ENCODE measurements at places on chromosomes 5 and 9.

DNA sequence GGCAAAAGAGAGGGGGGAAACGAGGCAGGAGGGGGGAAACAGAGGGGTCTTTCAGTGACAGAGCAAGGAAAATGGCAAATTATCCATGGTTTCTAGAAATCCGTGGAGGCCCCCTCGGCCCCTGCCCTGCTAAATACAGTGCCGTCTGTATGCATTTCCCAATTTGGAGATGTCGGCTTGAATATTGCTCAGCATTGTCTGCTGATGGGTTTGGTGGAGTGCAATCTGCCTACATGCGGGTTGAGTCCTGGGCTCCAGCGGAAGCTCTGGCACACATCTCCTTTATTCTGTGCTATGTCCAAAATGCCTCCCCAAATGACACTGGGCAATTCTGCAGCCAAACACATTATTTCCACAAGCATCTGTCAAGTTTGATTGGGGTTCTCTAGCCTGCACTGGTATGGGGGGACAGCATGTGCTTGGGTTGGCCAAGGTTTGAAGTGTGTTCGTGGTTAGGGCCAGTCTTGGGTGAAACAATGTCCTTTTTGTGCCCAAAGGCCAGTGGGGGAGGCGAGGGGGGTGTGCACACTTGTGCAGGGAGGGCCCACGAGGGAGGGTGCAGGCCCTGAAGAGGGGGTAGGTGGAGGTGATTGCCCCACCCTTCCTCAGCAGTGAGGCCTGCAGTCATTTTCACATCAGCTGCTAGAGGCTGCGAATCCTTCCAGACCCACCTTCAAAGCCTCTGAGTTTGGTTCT is 6.2 kb upstream of the NEUROG1 start:
- DNase-seq: no peak

- DNase-seq: no peak
Observed at GRCh38 chr9:35646153-35646532, 4.6 kb downstream of the SIT1 start.

GRCh38 chr9:70392189-70392588 is 22.3 kb downstream of the KLF9 start:
- no peak for DNase-seq

DNA sequence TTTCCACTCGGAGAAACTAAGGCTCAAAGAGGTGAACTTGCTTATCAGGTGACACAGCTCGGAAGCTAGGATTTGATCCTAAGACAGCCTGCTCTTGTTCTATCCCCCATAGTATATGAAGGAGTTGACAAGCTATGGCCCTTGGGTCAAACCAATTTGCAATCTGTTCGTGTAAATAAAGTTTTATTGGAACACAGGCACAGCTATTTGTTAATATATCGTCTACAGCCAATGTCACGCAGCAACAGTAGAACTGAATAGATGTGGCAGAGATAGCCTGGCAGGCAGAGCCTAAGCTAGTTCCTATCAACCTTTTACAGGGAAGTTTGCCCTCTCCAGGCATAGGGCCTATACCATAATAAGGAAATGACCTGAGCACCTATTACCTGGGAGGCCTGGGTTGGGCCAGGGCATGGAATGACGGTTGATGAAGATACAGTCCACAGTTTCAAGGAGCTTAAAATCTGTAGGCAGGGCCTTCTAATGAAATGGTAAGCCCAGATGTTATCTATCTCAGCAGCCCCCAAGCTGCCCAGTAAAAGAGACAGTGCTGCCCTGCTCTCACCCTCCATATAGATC is 179.0 kb downstream of the TTLL11 start:
- DNase-seq: no peak

GRCh38 chr9:121698627-121699570 is 47.5 kb downstream of the DAB2IP start:
- no peak for DNase-seq

GRCh38 chr5:93746406-93747056 is 5.1 kb upstream of the POU5F2 start:
- no peak for DNase-seq

GRCh38 chr9:97293818-97294217 is 13.6 kb upstream of the CCDC180 start:
- DNase-seq: no peak

DNA sequence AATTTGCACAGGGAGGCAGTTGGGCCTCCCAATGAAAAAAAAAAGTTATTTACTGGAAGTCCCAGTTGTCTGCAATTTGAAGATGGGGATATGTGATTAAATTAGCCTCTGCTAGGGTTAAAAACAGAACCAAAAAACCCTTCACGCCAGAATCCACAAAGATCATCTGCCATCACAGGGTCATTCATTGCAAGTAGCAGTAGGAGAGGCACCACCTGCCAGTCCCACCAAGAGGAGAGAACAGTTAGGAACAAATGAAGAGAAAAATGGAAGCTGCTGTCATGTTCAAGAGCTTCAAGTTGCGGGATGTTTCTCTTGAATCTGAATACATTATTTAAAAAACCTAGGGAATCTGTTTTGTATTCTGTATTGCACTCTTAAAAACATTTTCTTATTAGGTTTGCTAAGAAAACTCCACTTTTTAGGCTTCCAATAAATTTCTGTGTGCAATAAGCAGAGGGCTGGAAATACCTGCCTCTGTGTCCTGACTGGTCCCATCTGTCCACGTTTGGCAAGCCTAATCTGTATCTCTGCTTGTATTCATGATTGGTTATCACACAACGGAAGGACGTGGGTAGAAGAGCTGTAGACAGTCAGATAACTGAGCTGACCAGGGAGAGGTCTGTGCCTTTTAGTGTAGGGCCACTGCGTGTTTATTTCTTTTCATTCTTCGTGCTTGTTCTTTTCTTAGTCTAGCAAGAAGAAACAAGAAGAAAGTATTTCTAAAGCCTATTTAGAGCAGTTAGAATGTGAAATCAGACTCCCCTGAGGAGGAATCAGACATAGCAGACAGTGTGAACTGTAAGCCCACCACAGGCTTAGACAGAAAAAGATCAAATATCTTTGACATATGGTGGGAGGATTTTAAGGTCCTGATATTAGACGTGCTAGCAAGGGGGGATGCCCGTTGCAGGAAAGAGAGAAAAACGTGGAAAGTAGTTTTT is 630.6 kb upstream of the SEMA6A start:
- DNase-seq: no peak

- no peak for DNase-seq
Observed at GRCh38 chr5:67824852-67825251, 390.7 kb upstream of the PIK3R1 start.

DNA sequence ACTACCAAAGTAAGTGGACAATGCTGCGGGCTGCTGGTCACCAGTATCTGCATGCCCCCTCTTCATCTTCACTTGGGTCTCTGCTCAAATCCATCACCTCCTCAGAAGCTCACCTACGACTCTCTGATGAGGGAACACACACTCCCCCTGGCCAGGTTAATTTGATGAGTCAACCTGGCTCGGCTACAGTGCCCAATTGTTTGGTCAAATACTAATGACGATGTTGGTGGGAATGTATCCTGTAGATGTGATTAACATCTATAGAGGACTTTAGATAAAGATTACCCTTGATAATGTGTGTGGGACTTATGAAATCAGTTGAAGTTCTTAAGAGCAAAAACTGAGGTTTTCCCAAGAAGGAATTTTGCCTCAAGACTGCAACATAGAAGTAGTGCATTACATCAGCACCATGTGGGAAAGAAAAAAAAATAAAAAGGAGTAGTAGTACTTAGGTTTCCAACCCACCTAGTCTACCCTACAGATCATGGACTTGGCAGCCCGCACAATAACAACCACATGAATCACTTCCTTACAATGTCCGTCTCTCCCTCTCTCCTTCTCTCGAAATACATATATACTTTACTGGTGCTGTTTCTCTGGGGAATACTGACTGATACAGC is 467.3 kb downstream of the DNAH5 start:
- DNase-seq: no peak

- DNase-seq: no peak
Observed at GRCh38 chr5:78670701-78671269, 22.2 kb upstream of the LHFPL2 start.

GRCh38 chr9:107872457-107873192 is 383.1 kb upstream of the KLF4 start:
- no peak for DNase-seq

DNA sequence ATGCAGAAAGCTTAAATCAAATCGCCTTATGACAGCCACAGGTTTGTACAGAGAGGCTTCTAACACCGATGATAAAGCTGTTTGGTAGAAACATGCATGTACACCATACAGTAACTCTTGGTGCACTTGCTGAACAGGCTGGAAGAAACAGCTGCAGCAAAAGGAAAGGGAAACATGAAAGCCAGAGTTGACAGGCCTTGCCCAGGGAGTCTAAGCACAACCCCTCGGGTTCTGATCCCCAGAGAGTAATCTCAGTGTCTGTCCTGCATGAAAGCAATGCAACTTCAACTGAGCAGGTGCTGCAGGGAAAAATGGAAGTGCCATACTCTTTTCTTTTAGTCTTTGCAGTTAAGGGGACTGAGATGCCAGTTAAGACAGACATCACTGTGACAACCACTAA is 419.9 kb downstream of the BNC2 start:
- DNase-seq: no peak

GRCh38 chr5:91271999-91272398 is 111.1 kb downstream of the ARRDC3 start:
- no peak for DNase-seq

- DNase-seq: no peak
Observed at GRCh38 chr9:111838439-111838838, 43.7 kb upstream of the SHOC1 start.

GRCh38 chr9:100856238-100856637 is 172.3 kb upstream of the PLPPR1 start:
- no peak for DNase-seq

GRCh38 chr9:90904706-90905478 is 103.3 kb downstream of the SYK start:
- no peak for DNase-seq

DNA sequence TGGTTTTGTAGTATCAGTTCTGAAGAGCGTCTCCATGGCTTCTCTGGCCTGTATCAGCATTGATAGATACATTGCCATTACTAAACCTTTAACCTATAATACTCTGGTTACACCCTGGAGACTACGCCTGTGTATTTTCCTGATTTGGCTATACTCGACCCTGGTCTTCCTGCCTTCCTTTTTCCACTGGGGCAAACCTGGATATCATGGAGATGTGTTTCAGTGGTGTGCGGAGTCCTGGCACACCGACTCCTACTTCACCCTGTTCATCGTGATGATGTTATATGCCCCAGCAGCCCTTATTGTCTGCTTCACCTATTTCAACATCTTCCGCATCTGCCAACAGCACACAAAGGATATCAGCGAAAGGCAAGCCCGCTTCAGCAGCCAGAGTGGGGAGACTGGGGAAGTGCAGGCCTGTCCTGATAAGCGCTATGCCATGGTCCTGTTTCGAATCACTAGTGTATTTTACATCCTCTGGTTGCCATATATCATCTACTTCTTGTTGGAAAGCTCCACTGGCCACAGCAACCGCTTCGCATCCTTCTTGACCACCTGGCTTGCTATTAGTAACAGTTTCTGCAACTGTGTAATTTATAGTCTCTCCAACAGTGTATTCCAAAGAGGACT is 1.5 kb downstream of the GPR21 start:
- DNase-seq: no peak

DNA sequence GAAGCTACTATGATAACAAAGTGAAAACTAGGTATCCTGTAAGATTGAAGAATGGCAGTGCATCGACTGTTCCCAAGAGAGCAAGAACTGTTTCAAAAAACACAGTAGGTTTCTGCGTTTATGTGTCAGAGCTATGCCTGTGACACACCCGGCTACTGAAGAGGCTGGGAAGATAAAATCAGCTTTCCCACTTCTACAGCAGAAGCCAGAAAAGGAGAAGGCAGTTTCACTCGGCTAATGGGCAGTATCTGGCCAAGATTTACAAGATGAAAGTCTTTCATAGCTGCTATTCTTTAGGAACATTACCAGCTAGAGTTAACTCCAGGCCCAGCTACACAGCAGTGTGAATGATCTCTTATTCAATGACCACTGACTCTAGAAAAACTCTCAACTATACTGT is 195.2 kb downstream of the CTNND2 start:
- DNase-seq: no peak

DNA sequence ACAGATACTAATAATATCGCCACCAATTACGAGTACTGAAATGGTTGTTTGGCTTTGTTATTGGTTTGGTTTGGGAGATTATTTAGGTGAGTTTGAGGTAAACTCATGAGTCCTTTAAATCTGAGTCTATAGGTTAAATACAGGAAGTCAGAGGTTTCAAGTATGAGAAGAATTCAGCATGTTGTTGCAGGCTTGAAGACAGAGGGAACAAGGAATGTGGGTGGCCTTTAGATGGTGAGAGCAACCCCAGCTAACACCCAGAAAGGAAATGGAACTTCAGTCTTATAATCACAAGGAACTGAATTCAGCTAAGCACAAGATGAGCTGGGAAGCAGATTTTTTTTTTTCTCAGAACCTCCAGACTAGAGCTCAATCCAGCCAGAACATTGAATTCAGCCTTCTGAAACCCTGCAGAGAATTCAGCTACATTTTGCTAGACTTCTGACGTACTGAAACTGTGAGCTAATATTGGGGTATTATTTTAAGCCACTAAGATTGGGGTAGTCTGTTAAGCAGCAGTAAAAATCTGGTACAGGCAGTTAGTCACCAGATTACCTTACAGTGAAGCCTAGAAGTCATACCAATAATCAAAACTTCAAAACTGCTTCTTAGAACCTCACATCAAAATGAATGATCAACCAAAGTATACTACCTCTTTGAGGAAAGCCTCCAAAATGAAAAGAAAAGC is 216.0 kb upstream of the PUM3 start:
- no peak for DNase-seq

- no peak for DNase-seq
Observed at GRCh38 chr5:142353071-142353472, 28.3 kb upstream of the SPRY4 start.

- no peak for DNase-seq
Observed at GRCh38 chr5:111229871-111230810, 6.0 kb downstream of the CAMK4 start.

DNA sequence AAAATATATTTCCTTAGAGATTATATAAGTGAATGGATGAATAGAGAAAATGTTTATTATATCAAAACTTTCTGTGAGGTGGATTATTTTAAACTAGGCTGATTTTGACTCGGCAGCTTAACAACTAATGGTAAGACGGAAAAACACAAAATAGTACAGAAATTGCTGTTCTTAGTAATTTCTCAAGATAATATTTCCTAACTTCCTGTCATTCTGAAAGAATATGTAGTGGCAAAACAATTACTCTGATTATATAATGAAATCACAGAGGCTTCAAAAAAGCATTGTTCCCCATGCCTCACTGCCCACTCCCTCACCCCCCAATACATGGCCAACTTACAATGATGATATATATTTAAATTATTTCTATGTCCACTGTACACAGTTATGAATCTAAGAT is 85.4 kb downstream of the YTHDC2 start:
- DNase-seq: no peak

GRCh38 chr9:82183181-82183860 is 194.7 kb downstream of the SPATA31D1 start:
- DNase-seq: no peak

GRCh38 chr5:32173267-32174010 is 680 bp downstream of the GOLPH3 start:
- peak; percentile 39 for DNase-seq

DNA sequence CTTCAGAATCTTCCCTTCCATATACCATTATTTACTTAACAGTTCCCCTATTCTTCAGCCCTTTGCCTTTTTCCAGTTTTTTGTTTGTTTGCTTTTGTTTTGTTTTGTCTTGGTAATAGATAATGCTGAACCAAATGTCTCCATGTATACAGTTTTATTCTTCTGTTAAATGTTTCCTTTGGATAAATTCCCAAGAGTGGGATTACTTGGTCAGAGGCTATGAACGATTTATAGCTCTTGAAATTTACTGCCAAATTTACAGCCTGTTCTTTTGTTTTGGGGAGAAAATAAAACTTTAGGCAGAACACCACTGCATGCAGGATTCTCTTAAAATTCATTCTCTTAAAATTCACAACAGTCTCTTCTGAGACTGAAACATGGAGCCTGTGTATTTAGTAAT is 38.6 kb downstream of the NR4A3 start:
- DNase-seq: no peak

All from activated naive CD4-positive, alpha-beta T cell treated with anti-CD3 and anti-CD28 coated beads, Interleukin-2, amount 50 U/mL, for 16 hours (primary cell).